ENCODE measurements at places on chromosomes 1 and 21.

DNA sequence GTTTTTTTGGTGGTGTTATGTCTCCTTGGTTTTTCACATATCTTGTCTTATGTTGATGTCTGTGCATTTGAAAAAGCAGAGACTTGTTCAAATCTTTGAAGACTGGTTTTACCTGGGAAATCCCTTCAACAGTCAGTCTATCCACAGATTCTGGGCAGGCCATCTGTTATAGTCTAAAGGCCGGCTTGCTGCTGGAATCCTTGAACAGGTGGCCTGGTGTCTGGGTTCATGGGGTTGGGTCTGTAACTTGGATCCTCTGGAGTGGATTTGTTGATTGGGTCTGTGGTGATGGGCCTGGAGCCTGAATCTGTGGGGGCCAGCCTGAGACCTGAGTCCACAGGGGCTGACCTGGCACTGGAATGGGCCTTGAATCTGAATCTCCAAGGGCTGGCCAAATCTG, 12.2 kb downstream of the LORICRIN start:
- DNase-seq: no peak

GRCh38 chr1:40952744-40953315, 26.7 kb upstream of the CTPS1 start:
- DNase-seq: no peak

DNA sequence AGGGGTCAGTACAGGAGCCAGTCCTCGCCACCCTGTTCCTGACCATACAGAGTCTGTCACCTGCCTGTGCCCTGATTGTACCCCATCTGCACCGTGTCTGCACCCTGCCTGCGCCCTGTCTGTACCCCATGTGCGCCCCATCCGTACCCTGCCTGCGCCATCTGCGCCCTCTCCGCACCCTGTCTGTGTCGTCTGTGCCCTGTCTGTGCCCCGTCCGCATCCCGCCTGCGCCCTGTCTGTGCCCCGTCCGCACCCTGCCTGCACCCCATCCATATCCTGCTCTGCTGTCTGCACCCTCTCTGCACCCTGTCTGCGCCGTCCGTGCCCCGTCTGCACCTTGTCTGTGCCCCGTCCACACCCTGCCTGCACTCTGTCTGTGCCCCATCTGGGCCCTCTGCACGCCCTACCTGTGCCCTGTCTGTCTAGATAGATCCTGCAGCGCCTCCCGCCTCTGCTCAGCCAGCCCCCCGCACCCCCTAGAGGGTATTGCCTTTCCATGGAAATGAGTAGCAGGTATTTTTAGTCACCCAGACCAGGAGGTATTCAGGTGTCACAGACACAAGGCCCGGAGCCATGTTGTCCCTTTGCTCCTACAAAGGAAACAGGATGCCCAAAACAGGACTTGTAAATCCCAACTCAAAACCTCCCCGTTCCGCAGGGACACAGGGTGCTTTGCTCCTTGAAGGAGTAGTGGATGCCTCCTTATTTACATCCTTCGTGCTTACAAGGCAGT, 7.7 kb upstream of the NPHP4 start:
- DNase-seq: no peak

DNA sequence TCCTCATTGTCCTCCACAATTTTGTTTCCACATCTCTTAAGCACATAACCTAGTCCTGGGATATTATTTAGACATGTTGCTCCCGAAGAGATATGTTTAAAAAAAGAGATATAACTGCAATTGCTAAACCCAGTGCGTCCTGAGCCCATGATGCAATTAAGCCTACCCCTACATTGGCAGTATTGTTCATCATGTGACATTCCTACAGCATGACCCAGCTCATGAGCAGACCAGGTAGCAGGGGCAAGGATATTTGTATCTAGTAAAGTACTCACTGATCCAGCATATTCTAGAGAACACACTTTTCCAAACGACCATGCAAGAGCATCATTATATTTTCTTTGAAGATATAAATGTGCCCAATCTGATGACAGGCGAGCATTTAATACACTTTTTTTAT, 1.2 kb downstream of the ADAM30 start:
- no peak for DNase-seq

GRCh38 chr1:225945564-225945963, 4.5 kb upstream of the LEFTY2 start:
- DNase-seq: no peak
